ENCODE measurements at places on chromosomes 1 and 21.

DNA sequence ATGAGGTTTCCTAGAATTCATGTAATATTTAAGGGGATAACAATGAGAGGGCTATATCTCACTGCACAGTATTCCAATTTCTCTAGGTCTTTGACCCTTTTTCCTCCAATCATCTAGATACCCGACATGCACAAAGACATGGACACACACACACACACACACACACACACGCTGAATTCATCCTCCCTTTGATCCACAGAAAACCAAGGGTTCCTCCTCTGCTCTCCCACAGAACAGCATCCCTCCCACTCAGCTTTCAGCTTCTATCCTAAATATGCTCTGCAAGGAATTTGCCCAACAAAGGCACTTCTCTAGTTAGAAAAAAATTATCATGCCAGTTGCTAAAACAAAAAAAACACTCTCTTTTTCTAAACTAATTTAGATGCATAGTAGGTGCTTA is 231.7 kb downstream of the RGS7 start:
- no peak for DNase-seq

- no peak for DNase-seq
Measured at GRCh38 chr1:8274352-8274751, 43.6 kb upstream of the SLC45A1 start.

GRCh38 chr1:152458384-152459185 is 44.5 kb upstream of the CRNN start:
- DNase-seq: no peak

DNA sequence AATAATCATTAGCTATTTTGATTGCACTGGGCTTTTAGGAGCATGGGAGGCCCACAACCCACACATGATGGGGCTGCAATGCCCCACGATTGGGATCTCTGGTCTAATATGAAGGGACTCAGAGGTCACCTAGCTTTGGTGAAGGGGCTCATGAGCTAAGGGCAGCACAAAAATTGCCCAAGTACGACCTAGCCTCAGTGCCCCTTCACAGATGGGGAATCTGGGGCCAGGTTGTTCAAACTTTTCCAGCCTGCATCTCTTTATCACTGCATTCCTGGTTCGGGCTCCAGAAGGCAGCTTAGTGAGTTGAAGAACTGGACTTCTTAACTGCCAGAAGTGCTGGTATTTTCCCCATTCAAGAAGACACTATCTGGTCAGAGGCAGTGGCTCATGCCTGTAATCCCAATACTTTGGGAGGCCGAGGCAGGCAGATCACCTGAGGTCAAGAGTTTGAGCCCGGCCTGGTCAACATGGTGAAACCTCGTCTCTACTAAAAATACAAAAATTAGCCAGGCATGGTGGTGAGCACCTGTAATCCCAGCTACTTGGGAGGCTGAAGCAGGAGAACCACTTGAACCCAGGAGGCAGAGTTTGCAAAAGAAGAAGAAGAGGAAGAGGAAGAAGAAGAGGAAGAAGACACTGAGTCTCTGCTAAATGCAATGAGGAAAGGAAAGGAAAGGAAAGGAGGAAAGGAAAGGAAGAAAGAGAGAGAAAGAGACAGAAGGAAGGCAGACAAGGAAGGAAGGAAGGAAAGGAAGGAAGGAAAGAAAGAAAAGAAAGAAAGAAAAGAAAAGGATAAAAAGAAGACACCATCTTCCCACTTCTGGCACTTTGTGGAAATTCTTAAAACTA is 258.5 kb upstream of the IRF2BP2 start:
- DNase-seq: no peak

GRCh38 chr21:43745772-43746517 is 27.0 kb downstream of the PDXK start:
- DNase-seq: no peak

- no peak for DNase-seq
Measured at GRCh38 chr21:46674430-46675007, 39.0 kb downstream of the PRMT2 start.

DNA sequence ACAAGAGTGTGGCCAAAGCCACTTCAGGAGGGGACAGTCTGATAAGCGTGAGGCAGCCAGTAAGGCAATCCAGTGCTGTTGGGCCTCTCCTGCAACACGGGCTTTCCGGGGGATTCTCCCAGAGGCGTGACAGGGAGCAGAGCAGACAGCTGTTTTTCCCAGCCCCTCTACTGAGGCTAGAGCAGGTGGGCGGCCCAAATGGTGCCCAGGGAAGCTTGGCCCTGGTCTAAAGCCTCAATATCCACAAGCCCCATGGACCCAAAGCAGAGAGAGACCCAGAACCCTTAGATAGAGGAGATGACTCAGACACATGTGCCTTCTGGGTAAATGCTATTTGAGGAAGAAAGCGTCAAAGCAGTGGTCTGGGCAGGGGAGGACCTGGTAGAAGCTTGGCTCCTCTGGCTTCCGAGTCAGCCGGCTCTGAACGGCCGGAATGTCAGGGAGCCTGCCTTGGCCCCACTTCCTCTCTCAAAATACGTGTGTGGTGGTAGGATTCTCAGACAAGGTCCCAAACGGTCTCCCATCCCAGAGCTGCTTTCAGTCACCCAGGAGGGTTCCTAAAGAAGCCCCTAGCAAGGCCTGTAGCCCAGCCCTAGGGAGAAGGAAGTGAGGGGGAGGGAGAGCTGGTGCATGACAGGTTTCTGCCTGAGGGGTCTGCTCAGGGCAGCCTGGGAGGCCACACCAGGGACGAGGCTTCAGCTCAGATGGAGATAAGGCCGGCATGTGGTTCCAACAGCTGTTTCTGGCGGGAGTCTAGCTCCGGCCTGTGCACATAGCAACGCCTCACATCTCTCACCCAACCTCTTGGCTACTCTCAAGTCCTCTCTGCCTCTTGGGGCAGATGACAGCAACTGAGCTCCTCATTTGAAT is 28.8 kb downstream of the PIK3C2B start:
- DNase-seq: no peak

DNA sequence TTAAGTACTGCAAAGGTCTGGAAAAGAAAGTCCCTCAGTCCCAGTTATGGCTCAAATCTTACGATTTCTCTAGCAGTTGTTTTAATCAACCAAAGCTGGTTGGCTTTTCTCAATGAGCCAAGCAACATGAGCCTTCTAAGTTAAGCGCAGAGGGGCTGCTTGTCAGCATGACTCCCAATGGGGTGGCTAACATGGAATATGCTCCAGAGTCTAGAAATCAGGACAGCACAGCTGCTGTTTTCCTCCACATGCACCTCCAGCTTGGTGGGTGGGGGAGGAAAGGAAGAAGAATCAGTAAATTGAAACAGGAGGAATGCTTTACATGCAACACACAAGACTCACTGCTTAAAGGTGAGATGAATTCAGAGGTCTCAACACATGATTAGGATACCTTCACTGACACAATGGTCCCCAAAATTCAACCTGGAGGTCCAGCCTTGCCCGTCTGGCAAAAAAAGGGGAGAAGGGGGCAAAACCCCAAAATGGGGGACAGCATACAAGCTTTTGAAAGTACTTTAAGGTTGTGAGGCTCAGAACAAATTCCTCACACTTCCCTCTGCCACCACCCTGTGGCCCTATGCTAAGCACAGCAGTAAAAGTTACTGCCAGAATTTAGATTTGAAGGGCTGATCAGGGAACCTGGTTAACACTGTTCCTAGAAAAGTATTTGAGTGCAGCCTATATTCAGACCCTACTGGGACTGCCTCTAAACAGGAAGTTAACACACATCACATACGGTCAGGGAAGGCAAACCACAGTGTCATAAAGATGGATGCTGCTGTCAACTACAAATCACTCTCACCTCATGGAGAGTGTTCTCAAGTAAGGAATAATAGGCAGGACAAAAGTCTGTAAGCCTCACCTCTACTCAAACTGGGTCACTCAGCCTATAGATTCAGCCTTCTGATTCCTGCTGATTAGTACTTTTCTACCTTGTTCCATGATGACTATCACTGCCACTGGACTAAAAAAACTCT is 2.6 kb downstream of the GATAD2B start:
- DNase-seq: no peak

- no peak for DNase-seq
Measured at GRCh38 chr1:234665975-234666605, 56.1 kb upstream of the IRF2BP2 start.

- no peak for DNase-seq
Measured at GRCh38 chr21:38718481-38718880, 87.2 kb upstream of the ETS2 start.

DNA sequence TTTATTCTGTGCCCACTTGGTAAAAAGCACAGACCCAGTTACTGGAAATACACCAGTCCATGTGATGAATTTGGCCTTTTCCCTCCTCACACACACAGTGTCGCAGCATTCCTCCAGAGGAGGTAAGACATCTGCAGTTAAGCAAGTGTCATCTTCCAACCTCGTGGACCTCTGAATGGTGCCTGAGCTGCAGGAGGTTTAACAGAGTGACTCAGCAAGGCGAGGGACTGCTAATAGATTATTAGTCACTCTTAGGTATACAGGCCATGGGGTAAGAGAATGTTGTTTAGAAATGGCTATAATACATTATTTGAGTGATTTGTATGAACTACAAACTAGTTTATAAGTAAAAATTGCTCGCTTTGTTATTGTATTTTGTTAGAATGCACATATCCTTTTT is 8.6 kb upstream of the LRRC8B start:
- DNase-seq: no peak

GRCh38 chr1:204495078-204495753 is 611 bp upstream of the PIK3C2B start:
- DNase-seq: no peak

All from GM12892 (cell line).